ENCODE measurements at places on chromosomes 3 and 15.

GRCh38 chr3:16177962-16178627, 3.6 kb downstream of the GALNT15 start:
- DNase-seq: peak; percentile 73

DNA sequence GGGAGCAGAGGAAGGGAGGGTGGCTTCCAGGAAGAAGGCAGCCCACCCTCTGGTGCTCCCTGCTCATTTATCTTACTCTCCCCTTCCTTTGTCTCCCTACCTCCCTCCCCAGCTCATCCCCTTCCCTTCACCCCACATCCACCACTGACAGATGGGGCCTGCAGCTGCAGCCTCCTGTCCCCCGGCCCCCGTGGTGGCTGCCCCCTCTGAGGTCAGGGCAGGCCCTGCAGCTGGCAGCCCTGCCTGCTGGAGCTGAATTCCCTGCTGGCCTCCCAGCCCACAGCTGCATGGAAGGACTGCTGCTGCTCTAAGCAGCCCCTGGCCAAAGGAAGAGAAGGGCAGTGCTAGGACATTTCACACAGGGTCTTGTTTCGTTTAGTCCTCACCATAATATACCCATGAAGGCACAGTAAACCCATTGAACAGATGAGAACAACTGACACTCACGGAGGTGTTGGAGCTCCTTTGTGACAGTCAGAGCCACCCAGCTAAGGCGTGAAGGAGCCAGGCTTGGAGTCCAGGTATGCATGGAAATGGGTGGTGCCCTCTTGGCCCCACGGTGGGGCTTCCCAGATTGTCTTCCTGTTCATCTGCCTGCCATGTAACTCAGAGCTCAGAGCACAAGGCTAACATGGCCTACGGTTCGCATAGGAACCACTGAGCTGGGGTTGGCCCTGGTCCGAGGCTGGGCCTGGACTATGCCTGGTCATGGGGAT, 121.7 kb upstream of the PRR20G start:
- DNase-seq: no peak

DNA sequence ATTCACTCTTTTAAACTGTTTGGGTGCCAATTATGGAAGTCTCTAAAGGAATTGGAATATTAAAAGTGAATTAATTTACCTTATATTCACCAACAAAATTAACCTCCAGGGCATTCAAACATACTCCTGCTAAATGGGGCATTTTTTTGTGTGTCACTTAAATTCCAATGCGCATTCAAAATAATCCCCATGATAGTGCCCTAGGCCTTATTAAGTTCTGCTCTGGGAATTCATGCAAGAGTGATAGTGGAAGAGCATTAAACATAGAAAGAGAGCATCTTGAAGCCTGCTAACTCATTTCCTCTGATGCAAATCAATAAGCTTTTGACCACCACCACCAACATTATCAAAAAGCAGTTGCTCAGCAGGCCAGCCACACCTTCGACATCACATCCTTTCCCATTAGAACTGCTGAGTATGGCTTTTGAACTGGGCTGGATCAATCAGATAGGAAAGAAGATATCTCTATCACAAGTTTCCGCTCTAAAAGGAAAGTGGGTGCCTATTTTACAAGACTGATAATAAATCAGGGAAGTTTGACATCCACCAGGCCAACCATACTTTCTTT, 156.7 kb downstream of the TMCO5A start:
- no peak for DNase-seq

GRCh38 chr3:124653071-124653796, 77.0 kb upstream of the UMPS start:
- no peak for DNase-seq

- DNase-seq: no peak
Measured at GRCh38 chr3:190013943-190014924, 106.5 kb downstream of the P3H2 start.

DNA sequence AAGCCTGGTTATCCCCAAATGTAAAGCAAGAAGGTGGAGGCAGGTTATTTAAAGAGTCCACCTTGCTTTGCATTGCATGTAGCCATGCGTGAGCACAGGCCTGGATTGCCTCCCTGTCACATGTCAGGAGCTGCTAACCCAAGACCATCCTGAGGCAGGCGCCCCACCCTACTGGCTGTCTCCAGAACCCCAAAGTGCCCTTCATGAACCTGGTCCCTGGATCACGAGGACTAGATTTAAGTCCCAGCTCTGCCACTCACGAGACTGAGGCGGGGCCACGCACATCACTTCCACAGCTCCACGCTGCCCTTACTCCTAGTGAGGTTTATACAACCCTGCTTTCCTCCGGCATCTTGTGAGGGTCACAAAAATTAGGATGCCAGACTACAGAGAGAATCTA, 17.6 kb downstream of the MRPL46 start:
- no peak for DNase-seq

DNA sequence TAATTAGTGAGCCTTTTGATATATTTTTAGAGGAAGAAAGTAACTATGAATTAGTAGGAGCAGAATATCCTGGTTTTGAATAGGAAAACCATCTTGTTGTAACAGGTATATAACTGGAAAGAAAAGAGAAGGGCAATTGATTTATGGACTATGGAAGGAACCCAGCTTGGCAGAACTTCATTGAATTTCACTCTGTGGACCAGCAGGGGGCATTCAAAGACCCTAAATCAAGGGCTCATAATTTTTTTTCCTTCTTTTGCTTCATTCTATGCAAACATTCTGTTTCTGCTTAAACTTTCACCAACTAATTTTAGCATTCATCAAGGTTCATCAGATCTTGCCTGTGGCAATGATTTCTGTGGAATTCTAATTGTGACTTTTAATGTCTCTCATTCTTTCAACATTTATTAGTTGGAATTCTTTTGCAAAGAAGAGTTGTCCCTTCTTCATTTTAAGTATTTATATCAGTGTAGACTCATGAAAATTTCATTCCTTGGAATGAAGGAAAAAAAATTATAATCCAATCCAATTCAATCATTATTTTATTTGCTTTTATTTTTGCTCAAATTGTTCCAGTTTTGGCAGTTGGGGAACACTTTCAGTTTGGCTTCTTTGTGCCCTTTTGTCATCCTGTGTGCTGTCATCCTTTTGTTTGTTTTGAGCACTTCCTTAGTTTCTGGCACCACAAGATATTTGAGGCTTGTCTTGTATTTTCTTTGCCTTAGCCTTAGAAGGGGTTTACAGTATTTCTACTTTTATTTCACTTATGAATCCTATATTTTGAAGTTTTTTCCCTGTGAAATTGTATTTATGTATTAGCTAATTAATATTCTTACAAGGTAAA, 30.4 kb downstream of the NXPE3 start:
- DNase-seq: peak; percentile 47

DNA sequence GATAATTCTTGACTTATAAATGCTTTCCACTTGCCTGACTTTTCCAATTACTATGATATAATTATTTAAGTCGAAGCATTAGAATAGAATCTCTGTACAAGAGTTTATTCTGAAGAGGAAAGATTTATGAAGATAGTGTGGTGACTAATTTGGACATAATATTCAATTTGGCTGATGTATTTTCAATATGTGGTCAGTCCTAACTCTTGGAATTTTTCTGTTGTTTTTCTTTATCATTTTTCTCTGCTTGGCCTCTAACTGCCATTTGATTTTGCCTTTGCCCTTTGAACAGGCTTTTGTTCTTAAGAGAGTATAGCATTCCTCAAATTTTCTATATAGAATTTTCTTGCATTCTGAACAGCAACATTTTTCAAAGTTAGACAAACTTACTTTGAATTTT, 2.6 kb upstream of the MDFIC2 start:
- DNase-seq: no peak

DNA sequence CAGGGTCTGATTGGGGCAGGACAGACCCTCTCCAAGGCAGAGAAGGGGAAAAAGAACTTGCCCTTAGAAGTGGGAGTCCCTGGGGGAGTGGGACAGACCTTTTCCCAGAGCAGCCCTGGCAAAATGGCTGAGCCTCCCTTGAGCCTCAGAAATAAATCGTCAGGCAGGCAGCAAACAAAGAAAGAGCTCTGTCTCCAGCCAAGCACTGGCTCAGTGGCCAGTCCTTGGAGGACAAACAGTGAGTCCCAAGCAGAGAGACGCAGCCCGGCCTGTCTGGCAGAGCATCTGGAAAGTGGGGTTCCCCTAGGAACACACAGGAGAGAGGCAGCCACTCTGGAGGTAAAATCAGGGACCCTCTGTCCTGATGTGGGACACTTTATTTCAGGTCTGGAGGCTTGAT, 1.8 kb downstream of the SLC6A1 start:
- no peak for DNase-seq

GRCh38 chr15:88187195-88187594, 69.3 kb downstream of the NTRK3 start:
- DNase-seq: no peak

- DNase-seq: peak; percentile 58
Measured at GRCh38 chr3:123067689-123068600, 1.1 kb downstream of the PDIA5 start.

- DNase-seq: no peak
Measured at GRCh38 chr3:58793938-58794337, 127.4 kb upstream of the FAM3D start.

DNA sequence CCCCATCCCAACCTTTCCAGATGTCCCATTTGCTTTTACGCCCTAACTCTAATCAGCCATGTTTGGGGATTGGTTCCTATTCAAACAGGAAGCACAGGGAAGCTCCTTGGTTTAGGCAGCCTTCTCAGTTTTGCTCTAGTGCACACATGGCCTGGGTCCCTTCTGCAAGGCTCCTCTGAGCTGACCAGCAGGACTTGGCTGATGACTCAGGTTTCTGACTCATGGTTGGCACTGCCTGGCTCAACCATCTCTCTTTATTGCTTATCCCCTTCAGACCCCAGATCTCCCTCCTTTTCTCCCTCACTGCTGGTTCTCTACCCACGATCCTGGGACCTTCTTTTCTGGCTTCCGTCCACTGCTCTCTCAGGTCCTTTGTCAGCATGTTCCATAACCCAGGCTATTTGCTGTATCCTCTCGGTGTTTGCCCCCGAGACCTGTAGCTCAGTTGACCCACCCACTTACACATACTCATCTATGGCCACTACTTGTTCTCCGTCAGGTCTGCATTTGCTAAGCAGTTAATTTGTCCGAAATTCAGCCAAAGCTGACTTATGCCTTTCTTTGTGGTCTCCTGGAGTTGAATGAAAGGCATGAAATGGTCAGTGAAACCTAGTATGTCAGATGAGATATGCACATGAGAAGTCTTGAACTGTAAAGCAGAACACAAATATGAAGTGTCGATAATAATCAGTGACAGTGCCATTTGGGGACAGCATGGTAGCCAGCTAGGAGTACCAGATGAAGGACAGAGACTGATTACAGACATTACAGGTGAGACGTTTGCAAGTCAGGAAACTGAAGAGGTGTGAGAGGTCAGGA, 323.5 kb upstream of the ROPN1 start:
- no peak for DNase-seq

DNA sequence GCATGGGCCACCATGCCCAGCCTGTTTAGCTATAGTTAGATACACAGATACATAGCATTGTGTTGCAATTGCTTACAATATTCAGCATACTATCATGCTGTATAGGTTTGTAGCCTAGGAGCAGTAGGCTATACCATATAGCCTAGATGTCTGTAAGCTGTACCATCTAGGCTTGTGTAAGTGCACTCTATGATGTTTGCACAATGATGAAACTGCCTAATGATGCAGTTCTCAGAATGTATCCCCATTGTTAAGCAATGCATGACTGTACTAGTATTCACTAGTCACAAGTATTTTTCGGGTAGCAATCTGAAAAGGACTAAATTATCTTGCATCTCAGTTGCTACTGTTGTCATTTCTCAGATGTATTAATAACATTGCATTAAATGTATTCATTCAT, 16.0 kb downstream of the PIGB start:
- no peak for DNase-seq

- no peak for DNase-seq
Measured at GRCh38 chr3:55719508-55719907, 232.4 kb upstream of the WNT5A start.

- no peak for DNase-seq
Measured at GRCh38 chr15:74038707-74039655, 43.4 kb downstream of the GOLGA6A start.

DNA sequence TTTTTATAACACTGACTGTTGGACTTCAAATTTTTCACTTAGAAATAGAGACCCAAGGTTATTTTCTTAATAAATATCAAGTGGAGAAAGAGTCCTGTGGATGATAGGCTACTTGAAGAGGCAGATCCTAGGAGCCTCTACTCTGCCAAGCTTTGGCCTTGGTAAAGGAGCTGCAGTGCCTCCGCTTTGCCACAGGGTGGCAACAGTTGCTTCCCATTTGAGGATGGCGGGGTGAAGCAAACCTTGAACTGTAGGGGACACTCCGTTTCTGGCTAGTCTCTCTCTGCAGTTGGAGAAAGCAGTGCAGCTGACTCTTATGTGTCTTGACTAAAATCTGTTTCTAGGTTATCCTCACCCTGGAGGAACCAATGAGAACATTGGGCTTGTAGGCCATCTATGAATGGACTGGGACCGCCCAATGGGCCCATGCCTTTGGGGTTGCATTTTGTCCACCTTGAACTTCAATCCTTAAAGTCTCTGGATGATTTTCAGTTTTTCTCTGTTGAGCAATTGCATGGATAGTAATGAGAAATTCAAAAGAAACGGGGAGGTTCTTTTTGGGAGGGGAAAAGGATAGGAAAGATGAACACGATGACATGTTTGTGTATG, 9.8 kb downstream of the SCG5 start:
- peak; percentile 81 for DNase-seq

- no peak for DNase-seq
Measured at GRCh38 chr3:186996356-186996755, 66.0 kb downstream of the ST6GAL1 start.

DNA sequence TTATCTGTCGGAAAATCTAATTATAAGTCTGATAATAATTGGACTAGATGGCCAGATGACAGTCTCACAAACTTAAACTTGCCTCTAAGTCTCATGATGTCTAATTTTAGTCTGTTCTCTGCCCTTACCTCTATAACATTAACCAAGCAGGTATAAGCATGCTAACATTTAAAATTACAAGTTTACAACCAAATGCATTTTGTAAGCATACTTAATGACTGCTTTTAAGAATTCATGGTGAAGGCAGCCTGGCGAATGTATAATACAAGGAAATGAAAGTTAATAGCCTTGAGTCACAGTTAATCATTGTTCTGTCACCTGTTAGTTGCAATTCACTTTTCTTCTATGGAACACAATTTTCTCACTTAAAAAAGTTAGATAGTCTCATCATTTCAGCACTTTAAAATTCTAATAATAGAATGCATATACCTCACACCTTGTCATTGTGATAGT, 16.5 kb downstream of the BCHE start:
- no peak for DNase-seq

DNA sequence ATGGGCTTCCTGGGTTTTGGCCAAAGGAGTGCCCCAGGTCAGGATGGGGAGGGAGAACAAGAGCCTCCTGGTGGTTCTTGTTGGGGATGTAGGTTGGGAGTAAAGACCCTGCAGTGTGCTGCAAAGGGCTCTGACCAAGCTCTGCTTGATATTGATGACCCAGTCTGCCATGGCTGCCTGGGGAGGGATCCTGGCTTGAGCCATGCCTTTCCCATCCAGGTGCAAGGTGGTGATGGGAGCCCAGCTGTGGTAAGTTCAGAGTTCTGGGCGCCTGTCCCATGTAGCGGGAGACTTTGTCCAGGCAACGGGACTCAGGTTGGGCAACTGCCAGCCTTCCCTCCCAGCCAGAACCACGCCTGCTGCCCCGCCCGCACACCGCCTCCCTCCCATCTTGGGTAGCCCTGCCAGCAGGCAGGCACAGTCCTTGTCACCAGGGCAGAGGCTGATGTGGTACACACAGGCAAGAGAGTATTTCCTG, 2.6 kb downstream of the GNAI2 start:
- DNase-seq: no peak

- DNase-seq: no peak
Measured at GRCh38 chr3:66098436-66098835, 59.7 kb upstream of the MAGI1 start.

GRCh38 chr3:38257583-38257982, 8.0 kb upstream of the SLC22A13 start:
- no peak for DNase-seq

Data from T47D (cell line).